Stimulated activated CD8-positive, alpha-beta memory T cell treated with anti-CD3 and anti-CD28 coated beads, Interleukin-2, amount 100 ng/mL, for 1 hour (primary cell): ENCODE measurements at places on chromosomes 11 and 22.

DNA sequence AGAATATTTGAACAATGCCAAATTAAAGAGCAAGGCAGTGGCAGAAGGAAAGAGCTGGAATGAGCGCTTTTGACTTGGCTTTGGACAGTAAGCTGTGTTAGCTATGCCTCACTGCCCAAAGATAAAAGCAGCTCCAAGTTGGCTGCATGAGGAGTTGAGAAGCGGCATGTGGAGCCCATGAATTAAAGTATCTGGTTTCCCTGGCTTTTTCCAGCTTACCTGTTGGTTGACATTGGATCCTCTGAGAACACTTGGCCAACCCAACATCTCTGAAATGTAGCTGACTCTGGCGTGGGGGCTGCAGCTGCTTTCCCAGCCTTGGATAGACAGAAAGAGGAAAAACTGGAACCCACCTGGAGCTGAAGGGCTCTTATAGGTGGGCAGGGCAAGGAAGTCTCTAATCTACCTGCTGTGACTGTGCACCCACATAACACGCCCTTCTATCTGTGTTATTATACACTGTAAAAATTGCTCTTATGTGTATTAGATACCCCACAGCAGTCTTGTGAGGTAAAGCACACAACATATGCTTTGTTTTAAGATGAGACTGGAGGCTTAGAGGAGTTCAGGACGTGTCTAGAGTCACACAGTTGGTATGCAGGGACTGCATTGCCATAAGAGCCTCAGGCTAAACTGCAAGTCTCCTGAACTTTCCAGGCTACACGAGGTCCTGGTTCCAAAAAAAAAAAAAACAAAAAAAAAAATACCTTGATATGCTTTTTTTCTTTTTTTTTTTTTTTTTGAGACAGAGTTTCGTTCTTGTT is 5.8 kb downstream of the UBASH3B start:
- DNase-seq, result no peak

DNA sequence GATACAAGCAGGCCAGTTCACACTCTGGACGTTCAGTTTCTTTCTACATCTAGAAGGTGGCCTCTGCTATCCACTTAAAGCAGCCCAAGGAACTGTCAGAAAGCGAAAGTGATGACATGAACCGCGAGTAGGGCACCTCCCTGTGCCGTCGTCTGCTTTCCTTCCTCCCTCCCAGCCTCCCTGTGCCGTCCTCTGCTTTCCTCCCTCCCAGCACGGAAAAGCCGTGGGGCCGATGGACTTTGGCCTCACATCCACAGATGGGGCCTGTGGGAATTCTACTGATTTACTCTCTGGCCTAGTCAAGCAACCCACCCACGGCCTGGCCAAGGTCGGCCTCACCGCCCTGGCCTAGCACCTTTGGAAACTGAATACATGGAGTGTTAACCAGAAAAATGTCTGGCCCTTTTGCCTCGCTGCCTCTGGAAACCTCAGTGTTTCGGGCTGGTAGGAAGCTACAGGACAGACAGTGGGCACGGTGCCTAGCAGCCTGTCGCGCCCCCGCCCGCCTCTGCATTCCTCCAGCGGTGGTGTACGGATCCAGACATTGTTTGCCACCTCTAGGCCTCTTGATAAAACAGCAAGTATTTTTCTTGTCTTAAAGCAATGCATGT is 14.2 kb downstream of the PEX26 start:
- no peak for DNase-seq

DNA sequence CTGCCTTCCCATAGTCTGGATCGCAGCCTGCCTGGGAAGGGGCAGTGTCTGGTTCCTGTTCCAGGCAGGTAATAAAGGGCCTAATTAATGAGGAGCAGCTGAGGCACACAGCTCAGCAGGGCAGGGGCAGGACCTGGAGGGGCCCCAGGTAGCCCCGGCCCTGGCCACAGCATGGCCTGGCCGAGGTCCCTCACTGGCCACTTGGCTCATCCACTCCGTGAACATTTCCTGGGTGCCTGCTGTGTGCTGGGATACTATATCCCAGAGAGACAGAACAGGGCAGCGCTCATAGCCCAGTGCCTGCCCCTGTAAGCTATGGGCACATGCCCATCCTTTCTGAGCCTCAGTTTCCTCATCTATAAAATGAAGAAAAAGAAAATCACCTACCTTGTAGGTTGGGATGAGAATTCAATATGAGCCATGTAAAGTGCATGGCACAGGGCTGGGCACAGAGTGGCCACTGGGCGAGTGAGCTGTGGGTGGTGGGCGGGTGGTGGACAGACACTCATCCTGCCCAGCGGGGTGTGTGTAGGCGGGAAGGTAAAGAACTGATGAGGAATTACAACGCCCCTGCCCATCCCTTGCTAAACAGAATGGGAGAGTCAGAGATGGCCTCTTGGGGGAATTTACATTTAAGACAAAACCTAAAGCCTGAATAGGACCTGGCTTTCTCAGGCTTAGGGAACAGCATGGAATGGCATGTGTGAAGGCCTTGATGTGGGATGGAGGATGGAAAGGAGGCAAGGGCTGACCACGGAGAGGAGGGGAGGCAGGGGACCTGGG is 9.2 kb downstream of the MYRF start:
- no peak for DNase-seq

DNA sequence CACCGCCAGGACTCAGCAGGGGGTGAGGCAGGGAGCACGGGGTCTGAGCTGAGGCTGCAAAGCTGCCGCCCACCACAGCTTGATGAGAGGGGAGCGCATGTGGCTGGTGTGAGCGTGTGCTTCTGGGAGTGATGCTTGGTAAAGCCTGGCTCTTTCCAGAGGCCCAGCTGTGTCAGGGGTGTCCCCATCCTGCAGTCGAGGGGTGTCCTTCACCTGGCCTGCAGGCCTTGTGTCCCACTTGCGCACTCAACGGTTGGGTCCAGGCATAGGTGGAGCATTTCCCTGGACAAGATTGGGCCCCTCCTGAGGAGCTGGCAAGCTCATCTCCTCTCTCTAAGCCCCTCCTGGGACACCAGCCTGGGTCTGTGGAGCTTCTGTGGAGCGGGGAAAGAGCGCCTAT is 273.9 kb downstream of the TBC1D22A start:
- DNase-seq, result no peak
